ENCODE measurements at places on chromosomes 4 and X.

DNA sequence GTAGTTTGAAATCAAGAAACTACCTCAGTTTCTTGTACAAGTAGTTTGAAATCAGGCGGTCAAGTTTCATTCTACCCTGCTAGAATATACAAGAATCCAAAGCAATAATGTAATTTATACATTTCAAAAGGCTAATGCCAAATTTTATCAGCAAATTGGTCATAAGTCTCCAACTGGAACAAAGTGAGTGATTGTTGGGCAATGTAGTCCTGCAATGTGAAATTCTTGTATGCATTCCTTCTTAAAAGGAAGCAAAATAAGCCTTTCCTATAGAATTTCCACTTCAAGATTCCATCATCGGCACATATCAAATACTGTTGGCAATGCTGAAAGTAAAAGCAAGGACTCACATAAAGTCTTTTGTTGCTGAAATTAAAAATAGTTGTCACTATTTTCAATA lies 334.9 kb downstream of the IL1RAPL1 start:
- DNase-seq, result no peak

GRCh38 chr4:77022560-77023179 lies 53.1 kb downstream of the CCNI start:
- DNase-seq, result no peak

DNA sequence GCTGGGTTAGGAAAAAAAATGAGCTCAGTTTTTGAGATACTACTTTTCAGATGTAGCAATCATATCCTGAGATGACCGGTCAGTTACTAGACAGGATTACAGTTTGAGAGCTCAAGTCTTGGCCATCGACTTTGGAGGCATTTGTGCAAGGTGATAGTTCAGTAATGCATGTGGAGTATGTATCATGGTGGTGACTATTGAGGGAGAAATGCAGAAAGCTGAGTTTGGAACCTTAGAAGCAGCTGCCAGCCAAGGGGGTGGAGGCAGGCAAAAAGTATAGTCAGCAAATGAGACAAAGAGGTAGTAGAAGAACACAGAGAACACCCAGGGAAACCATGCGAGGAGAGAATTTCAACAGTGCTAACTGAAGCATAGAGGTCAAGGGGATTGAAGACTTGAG lies 48.7 kb upstream of the SLC4A4 start:
- no peak for DNase-seq

GRCh38 chr4:99300934-99301333 lies 10.1 kb upstream of the ADH1A start:
- DNase-seq, result no peak

- DNase-seq, result no peak
Measured at GRCh38 chrX:37926700-37927099, 79.3 kb upstream of the DYNLT3 start.

GRCh38 chrX:9767375-9767774 lies 1.7 kb upstream of the GPR143 start:
- no peak for DNase-seq

GRCh38 chr4:76902233-76902890 lies 4.4 kb upstream of the SOWAHB start:
- DNase-seq, result no peak

DNA sequence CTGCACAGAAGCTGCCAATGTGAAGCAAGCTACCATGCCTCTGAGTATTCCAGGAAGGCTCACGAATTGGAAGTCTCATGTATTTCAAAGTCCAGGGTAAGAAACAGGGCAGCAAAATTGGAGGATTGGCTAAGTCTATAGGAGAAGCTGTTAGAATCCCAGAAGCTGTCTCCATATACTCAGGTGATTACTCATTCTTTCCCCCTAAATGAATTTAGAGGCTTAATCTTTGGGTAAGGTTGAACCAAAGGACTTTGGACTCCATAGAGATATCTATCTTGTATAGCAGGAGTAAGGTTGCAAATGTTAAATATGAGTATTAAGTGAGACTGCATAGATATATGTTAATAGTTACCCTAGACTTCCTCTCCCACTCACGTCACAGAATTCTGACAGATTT lies 36.3 kb downstream of the STBD1 start:
- no peak for DNase-seq

DNA sequence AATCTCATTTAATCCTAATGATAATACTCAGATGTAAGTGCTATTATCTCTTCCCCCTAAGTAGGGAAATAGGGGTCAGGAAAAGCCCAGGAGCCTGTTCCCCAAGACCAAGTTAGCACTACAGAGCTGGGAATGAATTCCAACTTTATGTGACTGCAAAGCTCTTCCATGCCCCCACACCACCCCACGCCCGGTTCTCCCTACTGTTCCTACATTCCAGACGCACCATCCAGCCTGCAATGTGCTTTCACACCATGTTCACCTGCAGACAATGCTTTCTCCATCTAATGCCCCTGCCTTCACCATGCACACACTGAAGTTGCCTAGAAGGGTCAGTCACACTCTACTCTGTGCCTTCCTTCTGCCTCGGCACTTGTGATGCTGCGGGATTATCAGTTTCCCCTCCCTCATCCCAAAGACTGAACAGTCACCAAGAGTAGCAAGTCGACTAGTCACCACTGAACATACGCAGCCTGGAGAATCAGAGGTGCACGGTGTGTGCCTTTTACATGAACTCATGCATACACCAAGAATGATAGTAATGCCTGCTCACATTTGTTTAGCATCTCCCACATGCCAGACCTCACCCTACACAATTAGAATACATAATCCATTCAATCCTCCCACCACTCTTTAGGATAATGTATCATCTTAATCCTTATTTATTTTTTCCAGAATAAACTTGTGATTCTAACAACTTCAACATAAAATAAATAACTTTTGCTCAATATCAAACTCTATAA lies 14.2 kb downstream of the SORBS2 start:
- DNase-seq, result no peak

- no peak for DNase-seq
Measured at GRCh38 chr4:38145741-38146140, 185.5 kb downstream of the PTTG2 start.

- DNase-seq, result no peak
Measured at GRCh38 chr4:29549342-29549741, 1170.8 kb upstream of the PCDH7 start.

GRCh38 chrX:136574548-136574947 lies 42.5 kb downstream of the VGLL1 start:
- no peak for DNase-seq

DNA sequence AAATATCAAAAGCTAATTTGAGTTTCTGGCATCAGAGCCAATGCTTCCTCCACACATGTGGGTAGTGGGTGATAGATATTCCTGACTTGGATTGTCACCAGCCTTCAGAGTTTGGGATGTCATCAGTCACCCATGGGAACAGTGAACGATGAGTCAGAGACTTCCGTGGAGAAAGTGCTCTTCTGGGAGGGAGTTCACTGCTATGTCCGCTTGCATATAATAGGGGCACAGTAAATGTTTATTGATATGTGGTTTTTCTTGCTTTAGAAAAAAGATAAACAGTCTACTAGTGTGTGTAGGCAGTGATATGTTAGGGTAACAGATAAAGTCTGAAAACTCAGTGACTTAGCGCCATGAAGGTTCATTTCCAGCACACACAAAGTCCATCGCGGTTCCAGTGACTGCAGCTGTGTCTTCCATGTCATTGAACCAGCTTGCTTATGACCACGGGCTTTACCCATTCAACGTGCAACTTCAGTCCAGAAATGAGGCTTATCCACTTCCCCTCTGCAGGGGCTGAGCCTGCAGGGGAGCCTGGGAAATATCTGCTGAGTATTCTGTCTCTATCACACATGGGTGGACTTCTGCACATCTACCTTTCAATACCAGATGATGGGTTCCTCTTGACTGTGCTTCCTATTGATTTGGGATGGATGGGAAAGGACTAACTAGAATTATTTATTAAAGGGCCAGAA lies 87.7 kb upstream of the WWC2 start:
- DNase-seq, result no peak

- DNase-seq, result no peak
Measured at GRCh38 chr4:15920723-15921591, 17.6 kb downstream of the FGFBP1 start.

GRCh38 chr4:143346206-143346605 lies 9.5 kb downstream of the GAB1 start:
- no peak for DNase-seq

DNA sequence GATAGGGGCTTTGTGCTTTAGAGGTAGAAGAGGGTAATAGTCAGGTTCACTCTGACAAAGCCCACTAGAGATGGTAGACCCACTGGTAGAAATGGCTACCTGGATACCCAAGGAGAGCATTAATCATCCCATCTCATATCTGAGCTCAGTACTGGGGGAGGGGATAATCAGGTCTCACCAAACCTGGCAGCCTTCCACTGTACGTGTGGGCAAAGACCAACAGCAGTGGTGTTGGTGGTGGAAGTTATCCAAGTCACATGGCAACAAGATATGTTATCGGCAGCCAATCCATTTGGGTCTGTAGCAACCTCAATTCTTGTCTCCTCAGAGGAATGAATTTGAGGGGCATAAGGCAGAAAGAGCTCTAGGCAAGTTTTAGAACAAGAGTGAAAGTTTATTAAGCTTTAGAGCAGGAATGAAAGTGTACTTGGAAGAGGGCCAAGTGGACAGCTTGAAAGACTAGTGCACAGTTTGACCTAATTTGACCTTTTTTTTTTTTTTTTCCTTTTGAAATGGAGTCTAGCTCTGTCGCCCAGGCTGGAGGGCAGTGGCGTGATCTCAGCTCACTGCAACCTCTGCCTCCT lies 67.0 kb upstream of the CXCL13 start:
- no peak for DNase-seq

- no peak for DNase-seq
Measured at GRCh38 chrX:153485396-153486080, 9.2 kb upstream of the BGN start.

DNA sequence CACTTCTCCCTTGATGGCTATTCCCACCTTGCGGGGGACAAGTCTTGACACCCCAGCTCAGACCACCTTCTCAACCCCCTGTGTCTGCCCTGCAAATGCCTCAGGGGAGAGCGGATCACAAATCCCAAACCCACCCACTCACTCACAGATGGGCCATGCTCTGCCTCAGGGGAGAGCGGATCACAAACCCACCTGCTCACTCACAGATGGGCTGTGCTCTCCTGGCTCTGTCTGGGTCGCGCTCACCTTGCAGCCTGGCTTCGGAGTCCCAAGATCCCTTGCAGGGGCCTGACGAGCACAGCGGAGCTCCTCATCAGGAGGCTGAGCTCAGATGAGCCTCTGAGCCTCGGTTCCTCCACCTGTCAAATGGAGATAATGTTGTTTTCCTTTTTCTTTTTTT lies 38.6 kb downstream of the HTRA3 start:
- DNase-seq, result no peak

GRCh38 chr4:55367084-55367722 lies 21.2 kb downstream of the SRD5A3 start:
- DNase-seq, result no peak

DNA sequence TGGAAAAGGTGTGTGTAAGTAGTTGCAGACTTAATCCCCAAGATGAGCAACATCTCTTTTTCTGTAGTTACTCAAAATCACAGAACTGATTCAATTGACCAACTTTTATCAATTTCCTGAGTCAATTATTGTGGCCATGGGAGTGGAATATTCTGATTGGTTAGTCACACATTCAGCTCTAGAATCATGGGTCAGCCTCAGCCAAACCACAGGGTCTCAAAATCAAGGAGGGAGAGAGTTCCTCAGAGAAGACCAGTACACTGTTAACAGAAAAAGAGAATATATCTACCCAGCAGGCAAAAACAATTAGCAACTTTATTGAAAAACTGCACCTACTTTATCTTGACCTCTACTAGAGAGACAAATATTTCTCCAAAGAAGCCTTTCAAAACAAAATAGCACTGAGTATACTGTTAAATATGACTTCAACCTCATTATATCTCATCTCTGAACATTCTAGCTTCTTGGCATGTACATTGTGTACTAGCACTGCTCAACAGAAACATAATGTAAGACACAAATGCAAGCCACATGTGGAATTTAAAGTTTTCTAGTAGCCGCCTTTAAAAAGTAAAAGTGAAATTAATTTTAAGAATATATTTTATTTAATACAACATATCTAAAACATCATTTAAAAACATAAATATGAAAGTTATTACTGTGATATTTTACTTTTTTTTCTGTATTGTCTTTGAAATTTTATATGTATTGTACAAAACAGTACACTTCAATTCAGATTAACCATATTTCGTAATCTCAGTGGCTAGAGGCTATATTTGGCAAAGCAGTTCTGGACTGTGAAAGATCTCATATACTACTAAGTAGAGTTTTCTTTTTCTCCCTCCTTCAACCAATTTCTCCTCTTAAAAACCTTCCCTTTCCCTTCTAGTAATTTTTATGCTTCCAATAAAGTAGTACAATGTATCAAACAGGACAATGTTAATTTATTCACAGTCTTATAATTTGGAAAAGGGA lies 11.8 kb upstream of the LCORL start:
- no peak for DNase-seq

GRCh38 chr4:123767806-123768205 lies 371.2 kb downstream of the SPRY1 start:
- no peak for DNase-seq

DNA sequence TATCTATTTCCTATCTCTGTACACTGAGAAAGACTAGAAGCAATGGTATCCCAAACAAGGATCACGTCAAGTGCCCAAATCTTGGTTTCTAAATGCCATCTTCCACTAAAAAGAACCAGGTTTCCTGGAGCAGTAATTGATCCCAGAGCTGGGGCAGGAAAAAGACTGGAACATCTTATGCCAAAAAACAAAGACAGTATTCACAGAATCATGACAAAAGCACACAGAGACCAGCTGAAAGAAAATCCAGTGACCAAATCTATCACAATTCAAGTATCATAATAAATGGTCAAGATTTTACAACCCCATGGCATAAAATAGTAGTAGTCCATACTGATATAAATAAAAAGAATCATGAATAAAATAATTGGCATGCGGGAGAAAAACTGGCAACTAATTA lies 44.9 kb downstream of the CENPC start:
- DNase-seq, result no peak

DNA sequence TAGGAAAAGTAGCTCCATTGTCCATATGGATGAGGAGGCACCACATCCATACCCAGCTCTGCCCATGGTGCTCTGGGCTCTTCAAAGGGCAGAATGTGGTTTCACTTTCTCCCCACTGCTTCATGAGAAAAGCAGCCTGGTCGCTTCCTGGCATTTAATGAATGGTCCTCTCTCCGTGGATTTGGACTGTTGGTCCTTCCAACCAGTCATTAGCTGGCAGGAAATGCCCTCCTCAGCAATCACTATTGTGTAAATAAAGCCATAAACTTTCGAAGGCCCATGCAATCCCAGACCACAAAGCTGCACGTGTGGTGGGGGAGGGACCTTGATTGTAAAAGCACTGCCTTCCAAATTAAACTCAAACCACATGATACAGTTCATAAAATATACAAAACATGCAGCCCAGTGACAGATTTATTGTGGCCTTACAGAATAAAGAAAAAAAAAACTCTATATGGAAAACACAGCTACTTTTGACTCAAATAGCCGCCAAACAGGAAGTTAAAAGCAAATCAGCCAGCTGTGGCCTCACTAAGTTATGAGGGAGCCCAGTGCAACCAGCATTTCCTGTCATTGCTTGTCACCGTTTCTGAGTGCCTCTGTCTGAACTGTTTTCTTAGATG lies 8.1 kb downstream of the MBNL3 start:
- no peak for DNase-seq

- DNase-seq, result no peak
Measured at GRCh38 chr4:42357325-42357724, 40.0 kb upstream of the SHISA3 start.

- DNase-seq, result no peak
Measured at GRCh38 chr4:7784131-7784870, 155.4 kb downstream of the AFAP1 start.
